ENCODE measurements at places on chromosomes 5 and 9.

DNA sequence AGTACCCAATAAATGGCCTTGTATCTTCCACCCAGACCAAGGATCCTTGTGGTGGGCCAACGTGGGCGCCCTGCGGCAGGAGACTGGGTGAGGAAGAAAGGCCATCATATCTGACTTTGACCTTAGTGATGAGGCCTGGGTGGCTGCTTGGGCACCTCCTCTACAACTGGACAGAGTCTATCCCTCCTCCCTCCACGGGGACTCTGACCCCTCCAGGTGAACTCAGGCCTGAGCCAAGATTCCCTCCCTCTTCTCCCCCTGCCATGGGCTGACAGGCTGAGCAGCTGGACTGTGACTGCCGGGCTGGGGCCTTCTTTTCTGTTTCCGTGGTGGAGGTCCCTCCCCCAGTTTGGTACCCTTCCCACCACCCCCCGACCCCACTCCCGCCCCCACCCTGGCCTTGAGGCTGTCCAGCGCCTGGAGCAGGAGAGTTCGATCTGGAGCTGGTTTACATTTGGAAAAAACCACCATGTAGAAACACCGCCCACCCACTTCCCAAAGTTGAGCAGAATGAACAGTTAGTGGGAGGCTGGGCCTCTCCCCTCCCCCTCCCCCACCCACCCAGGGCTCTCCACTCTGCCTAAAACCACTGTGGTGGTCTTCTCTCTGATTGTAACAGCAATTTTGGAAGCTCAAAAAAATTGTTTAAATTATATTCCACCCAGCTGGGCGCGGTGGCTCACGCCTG, 1.2 kb upstream of the PHYHD1 start:
- no peak for DNase-seq

GRCh38 chr9:22279636-22280035, 167.0 kb upstream of the DMRTA1 start:
- no peak for DNase-seq

DNA sequence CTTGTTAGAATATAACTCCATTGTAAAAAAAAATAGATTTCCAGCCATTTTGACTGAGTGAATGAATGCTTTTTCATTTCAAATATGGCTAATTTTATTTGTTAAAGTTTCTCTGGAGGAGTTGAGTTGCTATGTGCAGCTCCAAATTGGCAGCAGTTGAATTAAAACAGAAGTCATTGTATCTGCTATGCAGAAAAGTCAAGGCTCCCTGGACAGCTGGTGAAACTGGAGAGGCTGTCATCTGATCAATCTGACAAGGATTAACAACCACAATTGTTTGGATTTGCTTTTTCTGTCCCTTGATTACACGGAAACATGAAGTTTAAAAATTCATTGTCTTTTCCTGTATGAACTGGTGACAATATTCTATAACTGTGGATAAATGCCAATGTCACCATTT, 713.9 kb downstream of the EFNA5 start:
- no peak for DNase-seq

DNA sequence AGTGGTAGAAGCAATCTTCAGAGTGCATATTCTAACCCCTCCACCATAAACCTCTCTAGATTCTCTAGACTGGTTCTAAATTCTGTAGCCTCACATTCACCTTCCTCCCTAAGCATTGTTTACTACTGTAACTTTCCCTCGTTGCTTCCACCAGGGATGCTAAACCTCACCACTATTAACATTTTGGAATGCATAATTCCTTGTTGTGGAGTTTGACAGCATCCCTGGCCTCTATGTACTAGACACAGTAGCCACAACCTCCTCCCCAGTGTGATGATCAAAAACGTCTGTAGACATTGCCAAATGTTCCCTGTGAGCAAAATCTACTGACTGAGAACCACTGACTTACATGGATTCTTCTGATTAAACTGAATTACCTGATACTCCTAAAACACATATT, 18.6 kb downstream of the PAPPA start:
- no peak for DNase-seq

- no peak for DNase-seq
Observed at GRCh38 chr9:15059003-15059402, 148.8 kb upstream of the FREM1 start.

DNA sequence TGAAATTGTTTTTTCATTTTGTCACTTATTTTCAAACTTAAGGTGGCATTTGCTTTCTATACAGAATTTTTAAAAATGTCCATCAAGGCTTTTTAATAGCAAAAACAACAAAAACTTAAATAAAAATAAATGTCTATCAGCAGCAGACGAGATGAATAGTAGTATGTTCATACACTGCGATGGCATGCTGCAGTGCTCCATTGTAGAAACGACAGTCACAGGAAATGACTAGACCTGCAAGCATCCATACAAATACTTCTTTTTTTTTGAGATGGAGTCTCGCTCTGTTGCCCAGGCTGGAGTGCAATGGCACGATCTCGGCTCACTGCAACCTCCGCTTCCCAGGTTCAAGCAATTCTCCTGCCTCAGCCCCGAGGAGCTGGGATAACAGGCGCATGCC, 41.4 kb downstream of the COL23A1 start:
- DNase-seq = no peak

DNA sequence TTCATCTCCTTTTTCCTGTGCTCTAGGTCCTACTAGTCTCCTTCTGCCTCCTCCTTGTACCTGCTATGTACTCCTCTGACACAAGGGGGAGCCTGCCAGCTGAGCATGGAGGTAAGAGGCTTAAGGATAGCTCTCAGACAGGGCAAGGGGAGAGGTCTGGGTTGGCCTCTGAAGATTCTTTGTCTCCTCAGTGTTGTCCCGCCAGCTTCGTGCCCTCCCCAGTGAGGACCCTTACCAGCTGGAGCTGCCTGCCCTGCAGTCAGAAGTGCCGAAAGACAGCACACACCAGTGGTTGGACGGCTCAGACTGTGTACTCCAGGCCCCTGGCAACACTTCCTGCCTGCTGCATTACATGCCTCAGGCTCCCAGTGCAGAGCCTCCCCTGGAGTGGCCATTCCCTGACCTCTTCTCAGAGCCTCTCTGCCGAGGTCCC, 3.8 kb downstream of the CREB3 start:
- DNase-seq = peak; percentile 46
